ENCODE measurements at places on chromosomes 7 and 10.

DNA sequence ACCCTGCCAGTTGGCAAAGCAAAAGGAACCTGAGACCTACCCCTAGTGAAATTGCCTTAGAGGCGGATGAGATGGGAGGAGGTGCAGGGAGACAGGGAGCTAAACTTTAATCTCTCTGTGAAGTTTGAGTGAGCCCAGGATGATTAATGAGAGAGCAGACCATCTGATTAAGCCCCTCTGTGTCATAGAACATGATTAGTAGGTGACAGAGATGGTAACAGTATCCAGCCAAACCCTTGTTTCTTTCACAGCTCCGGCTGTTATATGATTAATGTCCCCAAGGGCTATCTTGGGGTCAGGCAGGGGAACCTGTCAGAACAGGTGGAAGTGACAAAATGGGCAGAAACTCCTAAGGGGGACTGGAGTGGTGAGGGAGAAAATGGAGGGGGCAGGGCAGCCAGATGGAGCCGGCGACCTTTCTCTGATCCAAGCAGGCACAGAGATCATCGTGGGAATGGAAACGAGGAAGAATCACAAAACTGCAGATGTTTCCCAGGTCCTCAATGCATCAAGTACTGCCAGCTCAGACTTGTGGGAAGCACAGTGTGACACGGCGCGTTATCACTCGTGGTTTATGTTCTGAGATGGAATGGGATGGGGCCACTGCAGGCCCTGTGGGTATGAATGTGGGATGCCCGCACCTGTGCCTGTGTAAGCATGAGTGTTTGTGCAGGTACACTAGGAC, 684.2 kb downstream of the LRMDA start:
- no peak for DNase-seq

DNA sequence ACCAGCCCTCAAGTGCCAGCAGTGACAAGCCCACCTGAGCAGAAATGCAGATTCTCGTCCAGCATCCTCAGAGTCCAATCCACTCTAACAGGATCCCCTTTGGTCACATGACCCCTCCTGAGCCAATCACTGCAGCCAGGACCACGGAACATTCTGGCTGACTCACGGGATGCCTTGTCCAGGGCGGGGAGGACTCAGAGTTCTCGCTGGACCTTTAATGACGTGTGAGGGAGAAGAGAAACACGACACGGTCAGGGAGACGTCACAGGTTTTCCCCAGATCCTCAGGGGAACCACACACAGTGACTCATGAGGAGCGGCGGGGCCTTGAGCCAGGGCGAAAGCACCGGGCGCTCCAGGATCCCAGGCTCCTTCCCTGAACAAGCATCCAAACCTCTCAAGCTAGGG, 155.7 kb downstream of the PTPRN2 start:
- DNase-seq = no peak

DNA sequence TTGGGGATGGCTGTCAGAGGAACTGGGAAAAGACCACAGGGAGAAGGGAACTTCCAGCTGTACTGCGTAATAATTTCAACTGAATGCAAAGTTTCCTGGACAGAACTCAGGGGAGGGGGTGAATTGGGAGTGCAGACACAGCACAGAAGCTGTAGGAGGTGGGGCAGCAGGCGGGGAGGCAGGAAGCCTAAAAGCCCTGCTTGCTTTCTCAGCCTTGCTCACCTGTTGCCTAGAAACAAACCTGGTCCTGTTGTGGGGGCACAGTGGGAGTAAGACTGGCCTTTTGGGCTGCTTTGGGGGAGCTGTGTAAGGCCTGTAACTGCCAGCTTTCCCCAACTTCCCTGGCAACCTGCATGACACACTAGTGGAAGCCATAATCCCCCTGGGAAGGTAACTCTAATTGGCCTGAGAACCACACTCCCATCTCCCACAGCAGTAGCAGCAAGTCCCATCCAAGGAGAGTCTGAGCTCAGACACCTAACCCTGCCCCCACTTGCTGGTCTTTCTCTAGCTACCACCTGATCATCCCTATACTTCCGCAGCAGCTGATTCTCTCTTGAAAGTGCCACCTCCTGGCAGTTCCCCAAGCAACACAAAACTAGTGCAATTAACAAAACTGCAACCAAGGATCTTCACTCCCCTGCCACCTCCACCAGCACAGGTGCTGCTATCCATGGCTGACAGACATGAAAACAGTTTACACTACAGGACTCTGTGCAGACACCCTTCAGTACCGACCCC, 1239.3 kb downstream of the SORCS1 start:
- no peak for DNase-seq

GRCh38 chr7:157189405-157189804, 50.7 kb downstream of the UBE3C start:
- DNase-seq = no peak

- no peak for DNase-seq
Measured at GRCh38 chr10:52469970-52470705, 156.1 kb downstream of the DKK1 start.

DNA sequence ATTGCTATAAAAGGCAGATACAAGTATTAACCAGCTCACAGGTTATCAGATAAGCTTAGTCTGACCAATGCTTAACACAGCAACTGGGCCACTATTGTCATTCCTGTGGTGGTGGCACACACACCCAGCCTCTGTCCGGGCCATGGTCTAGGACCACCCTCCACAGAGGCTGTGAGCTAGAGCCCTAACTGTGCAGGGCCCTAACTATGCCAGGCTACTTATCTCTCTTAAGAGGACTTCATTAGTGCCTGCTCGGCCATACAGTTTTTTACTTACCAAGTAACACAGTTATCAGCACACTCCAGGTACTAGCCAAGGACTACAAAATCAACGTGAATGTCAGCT, 2.1 kb upstream of the EGFR start:
- DNase-seq = no peak

- no peak for DNase-seq
Measured at GRCh38 chr10:121276046-121276445, 322.2 kb downstream of the FGFR2 start.

All from activated CD8-positive, alpha-beta memory T cell treated with anti-CD3 and anti-CD28 coated beads for 48 hours (primary cell).